NCI-H1417 treated with DMSO at 0.1 percent for 48 hours (cell line): ENCODE measurements at places on chromosomes 16 and 17.

DNA sequence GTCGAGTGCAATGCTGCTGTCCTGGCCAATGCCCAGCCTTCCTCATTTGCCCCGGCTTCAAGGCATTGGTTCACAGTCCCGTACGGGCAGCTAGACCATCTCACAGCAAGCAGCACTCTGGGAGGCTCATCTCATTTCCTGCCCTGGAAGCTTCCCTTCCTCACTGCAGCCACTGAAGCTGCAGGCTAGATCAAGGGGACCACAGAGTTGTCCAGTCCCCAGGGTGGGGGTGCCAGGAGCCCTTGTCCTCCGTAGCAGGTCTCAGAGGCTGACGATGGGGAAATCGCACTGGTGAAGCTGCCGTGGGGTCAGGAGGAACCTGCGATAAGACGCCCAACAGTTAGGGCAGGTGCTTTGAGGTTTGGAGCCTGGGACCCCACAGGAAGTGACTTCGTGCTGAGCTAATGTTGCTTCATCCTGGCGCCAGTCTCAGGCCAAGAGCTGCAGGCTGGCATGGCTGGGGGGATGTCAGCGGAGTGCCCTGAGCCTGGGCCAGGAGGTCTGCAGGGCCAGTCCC lies at the start of gene SPNS3:
SPNS3 (plus strand) TSS at position 426 of the 517 bp plus-strand sequence; CDS start at position 454, 28 bp downstream.
- no peak for DNase-seq

DNA sequence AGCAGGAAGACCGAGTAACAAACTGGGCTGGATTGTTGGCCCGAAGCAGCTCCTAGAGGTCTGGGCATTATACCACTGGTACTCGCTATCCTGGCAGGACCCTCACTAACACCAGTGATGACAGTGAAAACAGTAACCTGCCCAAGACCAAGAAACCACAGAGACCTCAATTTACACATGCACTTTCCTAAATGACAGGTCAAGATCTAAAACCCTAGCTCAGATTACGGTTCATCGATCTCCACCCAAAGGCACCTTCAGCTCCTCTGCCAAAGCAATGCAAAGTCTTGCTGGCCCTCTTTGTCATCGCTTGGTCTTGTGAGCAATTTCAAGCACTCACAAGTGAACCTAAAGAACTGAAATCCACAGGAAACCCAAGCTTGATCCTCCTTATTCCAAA lies 1.5 kb downstream of the PIP4K2B start:
- no peak for DNase-seq

DNA sequence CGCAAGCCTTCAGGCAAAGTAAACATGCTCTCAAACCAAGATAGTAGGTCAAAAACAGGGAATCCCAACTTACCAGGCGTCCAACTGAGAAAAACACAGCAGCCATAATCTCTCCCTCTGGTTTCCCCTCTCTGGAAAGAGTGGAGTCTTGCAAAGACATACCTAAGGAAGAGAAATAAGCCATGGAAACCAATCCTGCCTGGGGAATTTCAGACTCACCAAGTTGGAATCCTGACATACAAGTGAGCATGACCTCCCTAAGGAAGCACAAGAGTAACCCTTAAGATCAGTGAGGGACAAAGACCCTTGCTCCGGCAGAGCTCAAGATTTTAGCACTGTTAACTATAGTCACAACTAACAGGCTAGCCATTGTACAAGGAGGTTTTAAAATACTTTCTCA lies 4.1 kb downstream of the ZNF624 start:
- DNase-seq: no peak

- DNase-seq: no peak
Observed at GRCh38 chr17:27295945-27296344, 2.0 kb downstream of the WSB1 start.
